Lower lobe of right lung (tissue), 2 donors: ENCODE measurements at places on chromosomes 1 and 21. TPM values are rescaled to one million over a fixed set of nuclear protein-coding genes. Genes with fewer than 3 reads are reported as not detected.

- peak; percentile 64 for DNase-seq
Measured at GRCh38 chr1:37513795-37514349, 694 bp downstream of the MEAF6 start.

OR2T6 gene
- total RNA-seq, result not detected

DNA sequence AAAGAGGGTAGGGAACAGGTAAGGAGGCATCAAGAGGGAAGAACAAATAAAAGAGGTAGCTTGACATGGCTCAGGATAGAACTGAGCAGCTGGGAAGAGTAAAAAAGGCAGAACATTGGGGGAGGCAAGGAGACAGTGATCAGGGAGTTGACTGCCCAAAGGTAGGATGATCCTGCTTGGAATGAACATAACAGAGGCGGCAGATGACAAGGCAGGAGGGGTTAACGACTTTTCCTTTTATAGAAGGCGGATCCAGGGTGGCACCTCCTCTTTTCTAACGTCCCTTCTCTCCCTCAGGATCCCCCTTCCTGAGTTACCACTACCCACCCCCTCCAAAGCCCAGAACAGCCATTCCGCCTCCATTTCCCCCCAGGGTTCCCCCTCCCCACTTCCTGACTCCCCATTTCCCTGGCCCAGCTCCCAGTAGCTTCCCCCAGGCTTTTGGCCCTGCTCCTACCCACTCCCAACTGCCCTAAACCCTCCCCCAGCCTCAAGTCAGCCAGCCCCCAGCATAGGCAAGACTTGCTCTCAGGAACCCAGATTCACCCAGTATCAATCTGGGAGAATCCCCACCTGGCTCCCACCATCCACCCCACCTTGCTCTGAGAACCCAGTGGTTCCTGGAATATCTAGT is 769 bp upstream of the ADAMTS4 start:
- no peak for DNase-seq

C2CD4D gene
- total RNA-seq, result 0.21 TPM

GRCh38 chr1:39509360-39510009 is 18.0 kb downstream of the BMP8A start:
- no peak for DNase-seq
